ENCODE measurements at places on chromosomes 16 and 17.
A peak's percentile ranks its signal among the peaks of the same experiment; 100 is the strongest.

DNA sequence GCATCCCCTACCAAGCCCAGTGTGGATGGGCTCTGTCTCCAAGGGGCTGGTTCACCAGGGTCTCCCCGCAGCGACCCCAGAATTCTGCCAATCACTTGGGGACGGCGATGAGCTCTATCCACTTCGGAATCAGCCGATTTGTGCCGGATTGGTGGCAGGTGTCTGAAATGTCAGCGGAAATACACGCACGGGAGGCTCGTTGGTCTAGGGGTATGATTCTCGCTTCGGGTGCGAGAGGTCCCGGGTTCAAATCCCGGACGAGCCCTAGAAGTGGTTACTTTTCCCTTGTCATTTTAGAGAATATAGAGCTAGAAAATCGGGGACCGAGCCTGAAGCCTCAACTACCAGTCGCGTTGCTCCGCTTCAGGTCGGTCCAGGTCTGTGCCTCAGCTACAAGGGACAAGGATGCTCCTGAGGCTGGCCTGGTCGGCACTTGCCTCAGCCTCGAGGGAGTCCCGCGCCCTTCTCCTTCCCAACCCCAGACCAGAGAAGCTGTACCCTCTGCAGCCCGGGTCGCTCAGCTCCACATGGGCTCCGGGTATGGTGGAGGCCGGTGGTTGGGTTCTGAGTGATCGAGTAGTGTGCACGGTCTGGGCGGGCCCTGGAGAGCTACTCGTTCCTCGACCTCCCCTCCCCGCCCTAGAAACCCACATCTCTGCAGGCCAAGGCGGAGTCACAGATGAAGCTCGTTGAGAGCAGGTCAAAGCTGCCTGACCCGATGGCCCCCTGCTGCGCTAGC, 16.0 kb upstream of the OR1F1 start:
- peak; percentile 42 for DNase-seq

- no peak for DNase-seq
These were observed 821 bp downstream of the C16orf86 start for GRCh38 chr16:67667453-67667816.

GRCh38 chr16:19967963-19968362, 83.3 kb upstream of the GPRC5B start:
- no peak for DNase-seq

GRCh38 chr17:82438401-82439193, 12.0 kb downstream of the CYBC1 start:
- DNase-seq: no peak

GRCh38 chr16:87457709-87458423, 35.0 kb downstream of the ZCCHC14 start:
- peak; percentile 97 for DNase-seq

- DNase-seq: no peak
These were observed 807.0 kb upstream of the SOX9 start for GRCh38 chr17:71313866-71314265.

DNA sequence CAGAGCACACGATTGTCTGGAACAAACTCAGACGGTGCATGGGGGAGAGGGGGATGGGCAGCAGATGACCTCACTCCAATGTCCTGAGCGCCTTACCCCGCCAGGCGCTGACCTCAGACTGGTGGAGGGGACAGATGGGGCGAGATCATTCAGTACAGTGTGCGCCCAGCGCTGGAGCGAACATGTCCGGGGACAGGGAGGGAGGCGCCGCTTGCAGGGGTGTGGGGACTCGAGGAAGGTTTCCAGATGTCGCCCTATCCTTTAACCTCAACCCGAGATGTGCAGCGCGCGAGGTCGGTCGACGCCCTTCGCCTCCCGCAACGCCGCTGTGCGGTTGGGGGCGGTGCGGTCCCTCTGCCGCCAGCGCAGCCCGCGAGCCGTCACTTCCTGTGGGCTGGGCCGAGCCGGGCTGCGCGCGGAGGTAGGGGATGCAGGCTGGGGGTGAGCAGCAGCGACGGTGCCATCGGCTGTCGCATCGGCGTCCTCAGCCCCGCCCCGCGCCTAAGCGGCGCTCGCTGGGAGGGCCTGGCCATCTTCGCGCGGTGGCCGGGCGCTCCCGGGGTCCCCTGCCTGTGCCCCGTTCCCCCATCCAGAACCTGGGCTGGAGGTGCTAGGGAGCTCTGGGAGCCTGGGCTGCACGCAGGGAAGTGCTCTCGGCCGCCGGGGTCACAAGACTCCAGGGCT, 5.3 kb upstream of the CDR2L start:
- DNase-seq: peak; percentile 54

GRCh38 chr16:82754716-82755513, 128.1 kb downstream of the CDH13 start:
- no peak for DNase-seq

DNA sequence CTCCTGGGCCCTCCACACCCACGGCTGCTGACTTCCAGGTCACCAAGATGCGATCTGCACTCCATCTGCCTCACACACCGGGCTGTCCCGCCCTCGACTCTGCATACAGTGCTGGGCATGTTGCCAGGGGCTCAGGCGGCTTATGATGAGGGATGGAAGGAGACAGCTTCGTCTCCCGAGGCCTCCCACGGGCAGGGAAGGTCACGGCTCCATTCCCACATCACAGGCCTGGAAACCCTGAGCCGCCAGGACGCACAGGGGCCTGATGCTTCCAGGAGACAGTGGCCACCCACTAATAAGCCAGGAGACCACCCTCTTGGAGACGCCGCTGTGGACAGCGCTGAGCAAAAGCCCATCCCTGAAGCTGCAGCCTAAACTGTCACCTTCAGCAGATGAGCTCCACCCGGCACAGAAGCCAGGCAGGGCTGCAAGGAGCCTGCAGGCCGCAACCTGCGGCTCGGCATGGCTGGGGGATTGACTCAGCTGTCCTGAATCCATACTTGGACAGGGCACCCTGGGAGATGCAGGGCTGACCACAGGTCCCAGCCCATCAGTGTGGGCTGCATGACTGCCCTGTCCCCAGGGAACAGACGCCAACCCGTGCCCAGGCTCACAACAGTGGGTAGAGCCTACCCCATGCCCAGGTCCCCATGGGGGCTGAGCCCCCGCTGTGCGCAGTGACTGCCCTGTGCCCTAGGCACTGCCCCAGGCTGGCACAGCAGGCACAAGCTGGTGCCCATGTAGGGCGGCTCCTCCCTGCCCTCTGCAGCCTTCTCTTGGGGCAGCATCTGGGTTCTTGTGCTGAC, 34.4 kb downstream of the SLC7A5 start:
- DNase-seq: no peak

- no peak for DNase-seq
These were observed 226.2 kb upstream of the ZFHX3 start for GRCh38 chr16:73274140-73274539.

DNA sequence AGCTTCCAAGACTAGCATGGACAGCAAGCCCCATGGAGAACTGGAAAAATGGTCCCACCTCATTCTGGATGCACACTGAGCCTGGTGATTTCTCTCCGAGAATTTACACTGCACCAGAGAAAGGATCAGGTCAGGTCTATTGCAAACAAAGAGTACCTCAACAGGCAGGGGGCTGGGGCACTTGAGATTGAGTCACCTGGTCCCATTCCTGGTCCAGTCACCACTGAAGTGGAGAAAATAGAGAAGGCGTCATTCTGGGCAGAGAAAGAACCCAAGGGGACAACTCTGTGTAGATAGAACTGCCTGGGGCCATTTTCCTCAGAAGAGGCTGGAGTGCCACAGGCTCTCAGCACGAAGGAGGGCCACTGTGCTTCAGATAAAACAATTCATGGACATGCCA, 38.4 kb downstream of the CENPV start:
- DNase-seq: no peak

DNA sequence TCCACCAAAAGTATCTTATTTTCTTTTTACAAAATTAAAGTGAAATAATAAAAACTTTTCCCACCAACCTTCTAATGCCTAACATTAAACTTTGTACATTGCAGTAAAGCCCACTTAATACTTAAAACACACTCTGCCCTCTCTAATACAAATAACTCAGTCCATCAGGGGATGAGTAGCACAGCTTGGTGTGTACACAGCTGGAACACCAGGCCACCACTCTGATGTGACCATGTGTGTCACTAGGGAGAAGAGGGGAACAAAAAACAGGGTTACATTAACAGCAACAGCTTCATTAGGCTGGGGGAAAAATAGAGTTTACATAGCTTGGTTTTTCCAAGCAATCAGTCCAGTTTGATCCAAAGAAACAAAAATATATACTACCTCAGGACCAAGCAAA, 295.0 kb downstream of the CEP112 start:
- no peak for DNase-seq

- DNase-seq: no peak
These were observed 41.5 kb upstream of the ETV4 start for GRCh38 chr17:43587647-43588046.

DNA sequence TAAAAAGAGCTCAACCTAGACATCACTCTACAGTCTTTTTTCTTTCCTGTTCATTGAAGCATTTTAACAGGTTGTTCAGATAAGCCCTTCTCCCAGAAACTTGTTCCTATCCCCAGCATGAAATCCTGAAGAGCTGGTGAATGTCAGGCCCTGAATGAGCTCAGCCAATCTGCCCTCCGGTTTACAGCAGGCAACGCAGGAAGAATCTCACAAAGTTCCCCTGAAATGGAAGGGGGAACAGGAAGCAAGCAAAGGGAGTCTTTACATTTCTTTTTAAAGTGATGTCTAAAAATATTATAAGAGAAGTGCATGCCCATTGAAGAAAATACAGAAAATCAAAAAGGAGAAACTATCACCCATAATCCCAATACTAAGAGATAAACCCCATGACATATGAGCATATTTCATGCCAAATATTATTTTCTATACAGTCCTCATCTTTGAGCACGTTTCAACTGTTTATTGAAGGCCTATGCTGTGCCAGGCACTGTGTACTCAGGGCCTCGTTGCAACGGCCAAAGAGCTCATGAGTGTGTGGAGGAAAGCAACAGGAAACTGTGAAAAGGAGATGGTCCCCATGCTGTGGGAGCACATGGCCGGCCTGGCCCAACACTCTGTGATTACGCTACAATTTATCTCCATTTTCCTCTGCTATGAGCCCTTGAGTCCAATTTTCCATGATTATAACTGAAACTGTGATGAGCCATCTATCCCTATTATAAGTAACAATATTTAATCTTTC, 5.7 kb downstream of the TK2 start:
- DNase-seq: no peak

DNA sequence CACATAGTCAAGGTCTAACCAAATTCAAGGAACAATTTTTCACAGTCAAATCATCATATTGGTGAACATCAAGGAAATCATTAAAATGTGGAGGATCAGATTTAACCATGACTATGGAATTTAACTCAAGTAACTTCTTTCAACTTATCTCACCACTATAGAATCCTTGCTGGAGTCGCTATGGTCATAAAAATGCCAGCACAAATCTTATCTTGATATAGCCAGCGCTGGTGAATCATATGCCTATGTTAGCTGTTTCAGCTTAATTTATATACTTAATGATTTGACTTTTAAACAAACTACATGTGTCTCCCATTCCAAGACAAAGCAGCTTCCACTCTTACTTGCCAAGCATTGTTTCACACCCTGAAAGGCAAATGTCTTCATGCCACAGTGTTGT, 416.4 kb downstream of the CDH11 start:
- DNase-seq: no peak

DNA sequence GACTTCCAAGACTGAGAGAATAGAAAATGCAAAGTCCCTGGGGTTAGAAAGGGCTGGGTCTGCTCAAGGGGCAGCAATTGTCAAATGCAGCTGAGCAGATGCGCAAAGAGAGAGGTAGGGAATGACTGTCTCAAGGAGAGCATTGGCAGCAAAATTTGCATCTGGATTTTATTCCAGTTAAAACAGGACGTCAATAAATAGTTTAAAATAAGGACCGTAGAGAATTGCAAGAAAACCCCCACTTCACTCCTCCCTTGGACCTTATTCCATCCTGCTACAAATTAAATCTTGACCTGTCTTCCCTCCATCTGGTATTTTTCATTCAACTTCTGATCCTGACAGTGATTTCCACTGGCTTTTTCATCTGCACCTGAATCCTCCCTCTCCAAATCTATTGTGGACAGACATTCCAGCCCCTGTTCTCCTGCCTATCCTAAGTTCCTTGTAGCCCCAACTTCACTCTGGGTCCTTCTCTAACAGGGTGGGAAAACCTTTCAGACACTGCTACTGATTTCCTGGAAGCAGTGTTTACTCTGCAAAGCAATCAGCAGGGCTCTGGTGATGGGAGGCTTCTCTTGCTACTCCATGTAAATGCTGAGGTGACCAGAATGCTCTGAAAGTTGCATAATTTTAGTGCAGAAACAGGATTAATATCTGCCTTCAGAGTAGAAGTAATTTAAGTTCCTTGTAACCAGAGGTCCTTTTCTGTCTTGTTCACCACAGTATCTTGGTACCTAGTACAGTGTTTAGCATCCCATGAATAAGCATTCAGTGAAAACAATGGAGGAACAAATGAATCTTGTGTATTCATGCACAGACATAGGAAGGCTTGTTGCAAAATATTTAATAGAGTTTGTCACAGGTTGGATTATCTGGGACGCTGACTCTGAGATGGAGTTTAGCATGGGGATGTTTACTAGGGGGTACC, 79.2 kb downstream of the CDH11 start:
- no peak for DNase-seq

GRCh38 chr17:4443476-4443875, 9.7 kb downstream of the SPNS3 start:
- no peak for DNase-seq

DNA sequence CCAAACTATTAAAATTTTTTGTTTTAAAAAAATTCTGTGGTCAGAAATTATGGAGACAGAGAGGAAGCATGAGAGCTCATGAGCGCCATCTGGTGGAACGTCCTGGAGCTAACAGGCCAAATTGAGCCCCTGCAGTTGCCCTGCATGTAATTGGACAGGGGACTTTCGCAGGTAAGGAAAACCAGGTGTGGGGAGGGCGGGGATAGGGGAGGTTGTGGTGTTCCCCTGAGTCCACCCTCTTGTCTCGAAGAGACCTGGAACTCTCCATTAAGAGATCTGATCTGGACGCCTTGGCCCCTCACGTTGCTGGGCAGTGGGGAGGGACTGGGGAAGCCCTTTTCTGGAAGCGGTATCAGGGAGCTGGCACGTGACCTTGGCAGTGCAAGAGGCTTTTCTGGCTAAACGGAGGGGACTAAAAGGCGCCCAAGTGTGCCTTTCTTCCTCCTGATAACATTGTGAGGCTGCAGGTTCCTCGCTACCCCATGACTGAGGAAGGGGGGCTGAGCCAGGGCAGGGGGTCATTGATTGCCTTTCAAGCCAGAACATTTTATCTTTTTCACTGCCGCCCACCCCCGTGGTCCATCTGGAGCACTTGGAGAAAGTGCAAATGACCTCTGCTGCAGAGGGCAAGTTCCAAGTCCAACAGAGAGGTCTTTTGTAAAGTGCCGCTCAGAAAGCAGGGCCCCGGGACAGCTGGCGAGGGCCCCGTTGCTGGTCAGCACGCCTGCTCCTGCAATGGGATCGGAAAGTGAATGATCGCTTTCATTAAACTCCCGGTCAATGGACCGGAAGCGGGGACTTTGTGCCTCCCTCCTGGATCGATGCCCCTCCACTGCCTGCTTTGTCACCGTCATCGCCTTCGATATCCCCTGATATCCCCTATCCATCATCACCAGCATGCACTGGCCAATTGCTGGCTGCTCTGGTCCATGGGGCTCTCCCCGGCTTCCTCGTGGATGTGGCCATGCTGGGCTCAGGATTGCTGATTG, 18.4 kb downstream of the PDILT start:
- peak; percentile 45 for DNase-seq

GRCh38 chr16:82150549-82150948, 19.5 kb downstream of the MPHOSPH6 start:
- no peak for DNase-seq

- DNase-seq: no peak
These were observed 48.6 kb upstream of the IRX3 start for GRCh38 chr16:54335230-54335629.

- DNase-seq: no peak
These were observed 11.9 kb upstream of the GSDMA start for GRCh38 chr17:39950871-39951348.

GRCh38 chr16:13291591-13292333, 390.4 kb downstream of the SHISA9 start:
- DNase-seq: no peak

All from kidney glomerular epithelial cell (primary cell).